Right renal cortex interstitium (tissue), 3 donors: ENCODE measurements at places on chromosomes 3 and 15. TPM values are rescaled to one million over a fixed set of nuclear protein-coding genes. Genes with fewer than 3 reads are reported as not detected.

DNA sequence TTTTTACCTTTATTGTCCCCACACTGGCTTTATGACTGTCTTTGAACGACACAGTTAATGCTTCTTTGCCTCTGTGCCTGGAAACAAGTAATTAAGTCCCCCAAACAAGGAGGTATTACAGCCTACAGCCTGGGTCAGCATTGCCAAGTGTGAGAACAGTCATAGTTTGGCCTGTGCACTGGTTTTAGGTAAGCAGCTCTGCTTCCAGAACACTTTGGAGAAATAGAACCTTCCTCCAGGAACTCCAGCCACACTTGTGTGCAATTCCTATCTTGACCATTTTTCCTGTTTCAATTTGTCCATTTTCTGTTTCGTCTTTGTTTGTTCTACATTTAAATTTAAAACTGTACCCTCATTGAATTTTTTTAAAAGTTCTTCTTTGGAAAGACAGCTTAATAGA is 568.2 kb downstream of the TUSC7 start:
- no peak for DNase-seq

- DNase-seq, result no peak
These were observed 347 bp upstream of the C3orf62 start for GRCh38 chr3:49277383-49277775.

GRCh38 chr15:42071717-42072116 is 22.6 kb downstream of the PLA2G4D start:
- DNase-seq, result no peak

GRCh38 chr3:152327203-152327602 is 58.5 kb downstream of the MBNL1 start:
- no peak for DNase-seq

- DNase-seq, result no peak
These were observed 72.7 kb downstream of the DTWD1 start for GRCh38 chr15:49693498-49693897.

DNA sequence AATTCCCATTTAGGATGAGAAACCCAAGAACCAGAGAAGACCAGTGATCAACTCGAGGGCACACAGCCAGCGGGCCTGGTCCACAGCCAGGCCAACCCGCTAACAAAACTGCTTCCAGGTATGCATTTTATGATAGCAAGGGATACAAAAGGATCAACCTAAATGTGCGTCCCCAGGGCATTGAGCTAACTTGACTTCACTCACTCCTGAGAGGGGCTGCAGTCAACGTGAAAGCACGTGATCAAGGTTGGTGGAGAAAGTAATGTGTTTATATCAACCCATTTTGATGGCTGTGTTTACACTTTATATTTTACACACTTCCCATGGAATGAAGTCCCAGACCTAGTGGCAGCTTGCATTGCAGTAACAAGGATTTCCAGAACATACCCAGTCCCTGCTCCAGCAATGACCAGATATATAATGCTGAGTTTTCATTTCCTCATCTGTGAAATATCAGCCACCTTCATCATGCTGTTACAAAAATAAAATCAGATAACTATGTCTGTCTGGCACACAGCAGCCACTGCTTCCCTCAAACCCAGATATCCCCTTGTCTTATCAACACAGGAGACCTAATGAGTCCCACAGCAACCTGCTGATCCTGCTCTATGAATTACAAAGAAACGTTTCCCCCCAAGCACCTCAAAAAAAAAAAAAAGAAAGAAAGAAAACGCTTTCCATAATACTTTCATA is 2.0 kb downstream of the KLHL6 start:
- DNase-seq, result no peak

- no peak for DNase-seq
These were observed 234.9 kb upstream of the SATB1 start for GRCh38 chr3:18660059-18660458.

GRCh38 chr3:124303305-124303910 is 311.5 kb upstream of the ROPN1 start:
- DNase-seq, result no peak

DNA sequence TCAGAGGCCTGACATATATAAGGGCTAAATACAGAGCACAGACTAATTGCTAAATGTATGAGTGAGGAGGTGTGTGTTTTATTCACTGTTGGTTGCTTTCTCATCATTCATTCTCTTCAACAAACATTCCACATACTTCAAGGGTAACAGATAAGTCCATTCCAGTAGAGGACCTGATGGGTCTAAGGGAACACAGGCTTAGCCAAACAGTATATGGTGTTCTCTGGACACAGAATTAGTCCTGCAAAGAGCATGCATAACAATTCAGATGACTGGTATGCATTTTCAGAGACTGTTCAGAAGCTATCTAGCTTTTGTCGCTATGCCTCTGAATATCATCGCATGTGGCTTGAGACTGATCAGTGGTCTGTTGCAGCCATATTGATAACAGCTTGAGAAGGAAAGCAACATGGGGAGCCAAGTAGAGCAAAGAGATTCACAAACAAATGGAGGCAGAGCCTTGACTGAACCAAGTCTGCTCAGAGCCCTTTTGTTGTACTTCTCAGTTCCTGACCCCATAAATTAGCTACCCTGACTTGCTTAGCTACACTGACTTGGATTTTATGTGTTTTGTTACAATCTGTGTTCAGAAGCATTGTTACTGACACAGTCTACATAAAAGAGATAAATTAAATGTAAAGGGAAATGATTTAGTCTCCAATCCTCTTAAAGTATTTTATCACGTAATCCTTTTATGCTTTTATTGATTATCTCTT is 1178.7 kb downstream of the ROBO1 start:
- no peak for DNase-seq

DNA sequence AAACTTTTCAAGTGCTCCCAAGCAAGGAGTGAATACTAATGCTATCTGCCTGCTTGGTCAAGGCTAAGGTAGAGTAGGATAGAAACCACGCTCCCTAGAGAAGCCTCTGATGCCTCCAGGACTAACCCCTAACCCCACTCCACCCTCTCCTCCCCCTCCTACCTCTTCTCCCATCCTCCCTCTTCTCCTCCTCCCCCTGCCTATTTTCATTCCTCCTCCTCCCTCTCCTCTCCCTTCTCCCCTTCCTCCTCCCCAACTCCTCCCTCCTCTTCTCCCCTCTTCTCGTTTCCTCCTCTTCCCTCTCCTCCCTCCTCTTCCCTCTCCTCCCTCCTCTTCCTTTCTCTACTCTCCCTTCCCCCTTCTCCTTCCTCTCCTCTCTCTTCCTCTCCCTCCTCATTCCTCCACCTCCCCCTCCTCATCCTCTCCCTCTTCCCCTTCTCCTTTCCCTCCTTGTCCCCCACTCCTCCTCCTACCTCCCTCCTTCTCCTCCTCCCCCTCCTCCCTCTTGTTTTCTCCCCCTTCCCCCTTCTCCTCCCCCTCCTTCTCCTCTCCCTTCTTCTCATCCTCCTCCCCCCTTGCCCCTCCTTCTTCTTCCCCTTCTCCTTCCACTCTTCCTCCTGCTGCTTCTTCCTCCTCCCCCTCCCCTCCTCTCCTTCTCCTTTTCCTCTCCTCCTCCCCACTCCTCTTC is 12.8 kb upstream of the MEX3B start:
- DNase-seq, result no peak

EEF1AKMT4 gene
- polyA plus RNA-seq, result 2.7 TPM

ALG3 gene
- 34.3 TPM for polyA plus RNA-seq

SPINK8 gene
- not detected for polyA plus RNA-seq

THRB gene
- 27.1 TPM for polyA plus RNA-seq

NPAP1 gene
- 0.56 TPM for polyA plus RNA-seq

BCHE gene
- 11.2 TPM for polyA plus RNA-seq
